Cerebellar nuclear complex (tissue), 1 donor: ENCODE measurements at places on chromosomes 6 and 20.

DNA sequence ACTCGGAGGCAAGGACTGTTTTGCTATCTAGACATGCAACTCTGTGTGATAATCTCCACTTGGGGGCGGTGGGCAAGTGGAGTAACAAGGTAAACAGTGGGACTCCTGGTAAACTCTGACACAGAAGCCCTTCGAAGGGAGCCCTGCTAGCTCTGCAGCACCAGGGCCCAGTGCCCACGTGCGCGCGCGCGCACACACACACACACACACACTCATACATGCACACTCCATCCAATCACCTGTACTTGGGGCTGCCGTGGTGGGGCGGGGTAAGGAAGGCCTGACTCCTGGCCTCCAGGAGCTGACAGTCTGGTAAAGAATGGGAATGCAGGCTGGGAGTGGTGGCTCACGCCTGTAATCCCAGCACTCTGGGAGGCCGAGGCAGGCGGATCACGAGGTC is 36.4 kb downstream of the TAF4 start:
- DNase-seq, result no peak

GRCh38 chr6:161353208-161353613 is 79.3 kb upstream of the AGPAT4 start:
- DNase-seq, result no peak

DNA sequence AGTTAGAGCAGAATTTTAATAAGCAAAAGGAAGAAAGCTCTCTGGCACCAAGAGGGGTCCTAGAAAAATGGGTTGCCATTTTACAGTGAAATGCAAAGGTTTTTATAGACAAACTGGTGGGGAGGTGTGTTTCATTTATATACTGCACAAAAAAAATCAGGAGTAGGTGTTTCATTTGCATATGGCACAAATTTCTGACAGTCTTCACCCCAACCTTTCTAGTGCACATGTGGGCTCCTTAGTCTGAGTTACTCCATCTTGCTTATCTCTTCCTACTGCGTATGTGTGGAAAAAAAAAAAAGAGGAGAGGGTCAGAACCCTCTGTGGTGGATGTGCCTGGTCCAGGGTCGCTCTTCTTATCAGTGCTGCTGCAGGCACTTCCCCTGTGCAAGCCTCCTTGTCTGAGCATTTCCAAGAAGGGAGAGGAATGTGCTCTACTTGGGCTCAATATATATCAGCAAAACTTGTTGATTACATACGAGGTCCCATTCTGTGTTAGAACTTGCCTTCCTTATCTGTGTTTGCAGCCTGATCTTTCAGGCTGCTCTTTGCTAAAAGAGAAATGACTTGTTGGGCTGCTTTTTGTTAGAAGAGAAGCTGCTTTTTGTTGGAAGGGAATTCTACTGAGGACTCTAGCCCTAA is 59.0 kb upstream of the MRAP2 start:
- no peak for DNase-seq

GRCh38 chr6:155177363-155177961 is 86.4 kb upstream of the CLDN20 start:
- DNase-seq, result no peak

DNA sequence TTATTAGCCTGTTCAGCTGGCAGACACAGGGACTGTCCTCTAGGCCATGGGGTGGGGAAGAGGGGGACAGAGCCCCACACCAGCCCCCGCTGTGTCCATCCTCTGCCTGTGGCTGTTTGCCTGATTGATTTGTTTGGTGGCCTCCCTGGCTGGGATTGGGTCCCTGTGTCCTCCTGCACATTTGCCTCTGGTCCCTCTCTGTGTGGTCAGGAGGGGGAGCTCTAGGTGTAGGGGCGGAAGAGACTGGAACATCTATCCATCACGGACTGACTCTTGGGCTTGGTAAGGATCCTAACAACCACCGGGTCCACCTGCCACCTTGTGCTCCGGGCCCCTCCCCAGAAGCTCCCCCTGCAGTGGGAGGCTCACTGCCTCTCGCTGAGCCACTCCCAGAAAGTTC is 38.4 kb upstream of the CCDC167 start:
- no peak for DNase-seq
